ENCODE measurements at places on chromosomes 11 and 22.

GRCh38 chr22:46798366-46799350 lies 36.2 kb downstream of the TBC1D22A start:
- DNase-seq: peak; percentile 5

GRCh38 chr22:41517172-41518047 lies 26.9 kb downstream of the POLR3H start:
- no peak for DNase-seq

DNA sequence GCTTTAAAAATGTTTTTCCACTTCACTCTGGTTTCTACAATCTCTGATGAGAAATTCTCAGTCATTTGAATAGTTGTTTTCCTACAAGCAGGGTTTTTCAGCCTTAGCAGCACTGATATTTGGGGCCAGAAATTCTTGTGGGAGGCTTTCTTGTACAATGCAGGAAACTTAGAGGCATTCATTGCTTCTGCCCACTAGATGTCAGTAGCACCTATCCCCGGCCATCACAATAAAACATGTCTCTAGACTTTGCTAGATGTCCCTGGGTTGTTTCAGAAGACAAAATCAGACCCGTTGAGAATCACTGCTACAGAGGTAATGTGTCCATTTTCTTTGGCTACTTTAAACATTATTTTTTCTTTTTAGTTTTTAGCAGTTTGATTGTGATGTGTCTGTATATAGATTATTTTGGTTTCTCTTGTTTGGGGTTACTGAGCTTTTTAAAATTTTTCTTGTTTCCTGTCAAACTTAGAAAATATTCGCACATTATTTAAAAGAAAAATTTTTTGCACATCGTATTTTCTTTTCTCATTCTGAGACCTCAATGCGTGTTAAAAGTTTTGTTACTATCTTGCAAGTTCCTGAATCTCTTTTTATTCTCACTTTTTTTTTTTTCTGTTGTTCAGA lies 60.8 kb upstream of the CCDC179 start:
- peak; percentile 8 for DNase-seq

- no peak for DNase-seq
Measured at GRCh38 chr11:133082841-133083488, 449.3 kb downstream of the OPCML start.

DNA sequence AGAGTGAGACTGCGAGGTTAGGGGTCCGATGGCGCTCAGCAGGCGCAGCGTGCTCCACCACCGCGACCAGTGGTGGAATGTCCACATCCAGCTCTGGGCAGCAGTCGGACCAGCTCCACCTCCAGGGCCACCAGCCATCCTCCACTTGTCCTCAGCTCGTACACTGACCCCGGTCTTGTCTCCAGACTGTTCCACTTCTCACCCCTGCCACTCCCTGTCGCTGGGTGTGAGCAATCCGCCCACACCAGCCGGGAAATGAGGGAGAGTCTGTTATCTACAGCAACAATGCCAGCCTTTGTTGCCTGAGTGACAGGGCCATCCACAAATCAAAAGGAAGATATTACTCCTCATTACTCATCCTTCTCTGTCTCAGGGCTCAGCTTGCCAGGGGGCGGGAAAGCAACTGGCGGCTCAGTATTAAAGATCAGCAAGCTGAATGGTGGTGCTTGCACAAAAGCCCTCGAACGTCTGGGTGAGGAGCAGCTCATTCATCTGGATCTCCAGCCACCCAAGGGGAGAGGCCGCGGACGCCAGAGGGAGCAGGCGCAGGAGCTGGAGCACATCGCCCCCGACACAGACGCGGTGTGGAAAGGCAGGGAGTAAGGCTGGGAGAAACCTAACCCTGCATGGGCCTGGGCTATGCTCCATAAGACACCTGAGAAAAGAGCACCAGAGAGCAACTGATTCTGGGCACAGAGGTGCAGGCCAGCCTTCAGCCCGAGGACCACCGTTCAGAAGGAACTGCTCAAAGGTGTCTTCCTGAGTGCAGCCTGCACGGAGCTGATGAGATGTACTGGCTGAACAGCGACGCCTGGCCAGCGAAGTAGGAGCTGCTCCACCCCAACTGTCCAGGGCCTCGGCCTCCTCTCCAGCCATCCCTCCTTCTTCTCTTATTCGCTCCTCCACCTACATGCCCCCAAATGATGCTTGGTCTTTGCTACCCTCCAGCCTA lies 21.9 kb downstream of the IGSF9B start:
- DNase-seq: no peak

- no peak for DNase-seq
Measured at GRCh38 chr22:26054841-26055605, 114.2 kb upstream of the SEZ6L start.

DNA sequence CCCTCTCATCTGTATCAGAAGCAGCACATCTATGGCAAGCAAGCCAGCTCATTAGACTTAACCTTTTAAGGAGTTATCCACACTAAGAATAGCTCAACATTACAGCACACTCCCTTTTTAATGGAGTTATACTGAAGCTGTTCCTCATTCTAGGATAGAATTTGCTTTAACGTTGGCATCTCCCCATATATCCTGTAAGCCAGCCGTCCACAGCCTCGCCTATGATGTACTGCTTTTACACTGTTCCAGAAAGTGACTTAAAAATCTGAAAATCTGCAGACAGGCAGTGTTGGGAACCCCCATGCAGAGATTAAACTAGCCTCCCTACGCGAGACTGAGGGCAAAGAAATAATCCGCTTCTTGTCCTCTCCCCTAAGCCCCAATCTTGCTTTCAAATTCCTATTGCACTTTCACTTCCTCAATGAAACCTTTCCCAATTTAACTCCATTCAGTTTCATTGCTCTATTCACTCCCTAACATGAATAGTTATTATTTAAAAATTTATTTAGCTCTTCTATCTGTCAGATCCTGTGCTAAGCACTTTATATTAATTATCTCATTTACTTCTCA lies 225.0 kb downstream of the BLID start:
- DNase-seq: no peak
